ENCODE measurements at places on chromosomes 6 and 20.

- DNase-seq = no peak
These were observed 57.2 kb downstream of the PAX1 start for GRCh38 chr20:21762646-21763045.

- DNase-seq = no peak
These were observed 16.1 kb downstream of the COL9A3 start for GRCh38 chr20:62832951-62833391.

DNA sequence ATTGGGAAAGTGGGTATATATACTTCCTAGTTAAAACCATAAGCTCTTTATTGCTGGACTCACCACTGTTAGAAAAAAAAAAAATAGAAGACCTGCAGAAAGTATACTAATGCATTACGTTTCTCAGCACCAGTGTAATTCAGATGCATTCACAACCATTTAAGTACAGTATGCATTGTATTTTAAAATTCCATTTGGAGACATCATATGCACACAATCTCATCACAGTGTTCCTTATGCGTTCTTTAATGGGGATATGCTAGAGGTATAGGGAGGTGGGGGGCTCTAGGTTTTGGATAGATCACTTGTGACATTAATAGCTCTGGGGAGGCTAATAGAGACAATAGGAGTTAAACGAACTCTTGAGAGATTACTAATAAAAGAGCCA lies 9.4 kb downstream of the TFAP2A start:
- DNase-seq = no peak

DNA sequence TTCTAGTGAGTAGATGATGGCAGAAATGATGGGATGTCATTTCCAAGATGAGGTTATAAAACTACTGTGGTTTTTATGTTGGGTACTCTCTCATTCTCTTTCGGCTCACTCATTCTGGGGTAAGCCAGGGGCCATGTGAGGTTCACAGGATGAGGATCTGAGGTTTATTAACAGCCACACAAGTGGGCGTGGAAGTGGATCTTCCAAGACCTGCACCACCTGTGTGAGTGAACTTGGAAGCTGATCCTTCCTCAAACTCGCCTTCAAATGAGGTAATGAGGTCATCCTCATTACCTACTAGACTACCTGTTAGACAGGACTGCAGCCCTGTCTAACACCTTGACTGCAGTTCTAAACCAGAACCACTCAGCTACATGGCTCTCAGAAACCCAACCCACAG lies 45.1 kb upstream of the TAGAP start:
- no peak for DNase-seq

- DNase-seq = no peak
These were observed 73.0 kb downstream of the SHPRH start for GRCh38 chr6:145891126-145891525.
